ENCODE measurements at places on chromosomes 7 and 10. TPM values are rescaled to one million over a fixed set of nuclear protein-coding genes. Genes with fewer than 3 reads are reported as not detected.

Gene FOXI2
- total RNA-seq = not detected

Gene PLEKHS1
- total RNA-seq = not detected

Gene CTTNBP2
- total RNA-seq = 1.0 TPM

Gene ZCCHC24
- total RNA-seq = 40.7 TPM

Gene NUPR2
- total RNA-seq = not detected

Gene GTF2IRD1
- total RNA-seq = 21.9 TPM

Gene FAM237B
- not detected for total RNA-seq

Gene CFAP58
- 0.26 TPM for total RNA-seq

Gene VOPP1
- 64.8 TPM for total RNA-seq

Gene NME8
- not detected for total RNA-seq

Gene SPDYE11
- total RNA-seq = not detected

Gene PAX4
- not detected for total RNA-seq

Gene OR13A1
- total RNA-seq = 0.04 TPM

Gene STEAP2
- 4.7 TPM for total RNA-seq

Gene PLCE1
- total RNA-seq = 11.4 TPM

GRCh38 chr10:123551259-123551658 is 114.9 kb upstream of the GPR26 start:
- DNase-seq = no peak

DNA sequence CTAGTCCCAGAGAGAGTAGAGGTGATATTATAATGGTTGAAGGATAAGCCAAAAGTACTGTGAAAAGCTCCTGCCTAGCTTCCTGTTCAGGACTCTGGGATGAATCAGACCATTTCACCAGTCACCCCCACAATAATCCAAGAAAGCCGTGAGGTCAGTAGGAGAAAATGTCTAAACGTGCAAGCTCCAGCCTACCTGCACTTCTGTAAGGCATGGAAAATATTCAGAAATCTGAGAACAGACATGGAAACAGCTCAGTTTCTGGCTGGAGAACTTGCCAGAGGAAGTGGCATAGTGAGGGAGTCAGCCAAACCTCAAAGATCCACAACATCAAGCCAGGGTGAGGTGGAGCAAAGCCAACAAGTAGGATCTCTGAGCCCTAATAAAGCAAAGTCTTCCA is 58.2 kb downstream of the ELAPOR2 start:
- peak; percentile 54 for DNase-seq

GRCh38 chr10:36232935-36233334 is 590.8 kb upstream of the FZD8 start:
- no peak for DNase-seq

GRCh38 chr7:157657741-157658740 is 321.2 kb downstream of the DNAJB6 start:
- no peak for DNase-seq

DNA sequence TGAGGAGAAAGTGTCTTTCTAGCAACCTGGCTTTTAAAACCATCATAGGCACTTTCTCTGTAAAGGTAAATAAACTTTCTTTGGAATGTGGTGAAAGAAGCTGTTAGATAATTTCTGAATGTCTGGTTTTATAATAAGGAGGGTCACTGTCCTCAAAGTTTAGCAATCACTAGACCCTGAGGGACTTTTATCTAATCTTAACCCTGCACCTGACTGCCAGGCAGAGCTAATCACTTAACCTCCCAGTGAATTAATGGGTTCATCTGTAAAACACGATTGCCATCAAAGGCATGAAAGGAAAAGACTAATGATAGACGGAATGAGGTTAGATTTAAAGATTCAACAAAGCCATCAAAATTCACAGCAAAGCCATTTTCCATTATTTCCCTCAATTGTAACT is 553.8 kb downstream of the GRM8 start:
- no peak for DNase-seq

- DNase-seq = no peak
These were observed 438.2 kb downstream of the PAXIP1 start for GRCh38 chr7:154564676-154565075.

DNA sequence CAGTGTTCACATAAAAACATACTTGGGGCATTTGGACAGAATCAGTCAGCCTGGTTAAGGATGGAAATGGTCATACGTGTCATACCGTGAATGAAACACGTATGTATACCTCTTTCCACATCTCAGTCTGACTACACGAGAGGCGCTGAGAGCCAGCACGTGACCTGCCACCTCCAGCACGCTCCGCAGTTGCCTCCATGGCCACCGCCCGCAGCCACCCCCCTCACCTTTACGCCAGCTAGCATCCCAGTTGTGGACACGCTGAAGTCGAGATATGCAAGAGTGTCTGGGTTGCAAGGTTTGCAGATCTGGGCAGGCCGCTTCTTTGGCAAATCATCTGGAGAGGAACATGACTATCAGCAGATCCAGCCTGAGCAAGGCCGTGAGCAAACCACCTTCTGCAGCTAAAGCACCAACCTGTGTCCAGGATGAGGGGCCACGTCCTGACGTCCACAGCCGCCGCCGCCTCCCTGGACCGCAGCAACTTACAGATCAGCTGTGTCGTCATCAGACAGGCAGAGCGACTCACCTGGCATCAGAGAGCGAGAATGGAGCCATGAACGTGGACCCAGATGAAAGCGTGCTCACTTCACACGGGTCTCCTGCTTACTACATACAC is 209.4 kb downstream of the ZMYND11 start:
- no peak for DNase-seq

DNA sequence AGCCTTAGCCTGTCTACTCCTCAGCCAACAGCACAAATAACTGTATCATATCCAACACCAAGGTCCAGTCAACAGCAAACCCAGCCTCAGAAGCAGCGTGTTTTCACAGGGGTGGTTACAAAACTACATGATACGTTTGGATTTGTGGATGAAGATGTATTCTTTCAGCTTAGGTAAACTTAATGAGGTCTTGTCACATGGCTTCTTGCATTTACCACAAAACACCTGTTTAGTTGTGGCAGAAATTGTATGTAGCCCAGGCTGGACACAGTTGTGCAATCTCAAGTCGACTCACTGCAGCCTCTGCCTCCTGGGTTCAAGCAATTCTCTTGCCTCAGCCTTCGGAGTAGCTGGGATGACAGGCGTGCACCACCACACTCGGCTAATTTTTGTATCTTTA is 21.4 kb downstream of the CCAR1 start:
- no peak for DNase-seq

GRCh38 chr7:36871863-36872262 is 147.6 kb upstream of the AOAH start:
- no peak for DNase-seq

GRCh38 chr7:108038986-108039385 is 36.0 kb upstream of the LAMB1 start:
- DNase-seq = no peak

- no peak for DNase-seq
These were observed 104.9 kb upstream of the LEP start for GRCh38 chr7:128136215-128136597.

DNA sequence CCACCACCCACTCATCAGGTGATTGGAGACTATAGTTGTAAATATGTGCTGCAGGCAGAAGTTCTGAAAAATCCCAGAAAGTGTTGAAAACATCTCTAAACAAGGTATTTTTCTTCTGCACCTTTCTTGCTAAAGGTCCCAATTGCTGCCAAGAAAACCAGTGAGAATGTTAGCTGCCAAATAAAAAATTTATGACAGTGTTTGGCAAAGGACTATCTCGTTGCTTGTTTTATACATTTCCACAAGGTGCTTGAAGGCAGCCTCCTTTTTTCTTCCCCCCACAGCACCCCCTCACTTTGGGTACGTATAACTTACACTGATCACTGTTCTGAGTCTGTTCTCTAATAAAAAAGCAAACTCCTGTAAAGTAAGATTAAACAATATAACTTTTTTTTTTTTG is 158.6 kb upstream of the TCF7L2 start:
- DNase-seq = no peak

GRCh38 chr7:32762925-32763293 is 128.7 kb downstream of the KBTBD2 start:
- DNase-seq = no peak

- no peak for DNase-seq
These were observed 54.7 kb upstream of the CHST3 start for GRCh38 chr10:71909399-71910083.

GRCh38 chr10:86857128-86857721 is 100.2 kb downstream of the MMRN2 start:
- peak; percentile 23 for DNase-seq

DNA sequence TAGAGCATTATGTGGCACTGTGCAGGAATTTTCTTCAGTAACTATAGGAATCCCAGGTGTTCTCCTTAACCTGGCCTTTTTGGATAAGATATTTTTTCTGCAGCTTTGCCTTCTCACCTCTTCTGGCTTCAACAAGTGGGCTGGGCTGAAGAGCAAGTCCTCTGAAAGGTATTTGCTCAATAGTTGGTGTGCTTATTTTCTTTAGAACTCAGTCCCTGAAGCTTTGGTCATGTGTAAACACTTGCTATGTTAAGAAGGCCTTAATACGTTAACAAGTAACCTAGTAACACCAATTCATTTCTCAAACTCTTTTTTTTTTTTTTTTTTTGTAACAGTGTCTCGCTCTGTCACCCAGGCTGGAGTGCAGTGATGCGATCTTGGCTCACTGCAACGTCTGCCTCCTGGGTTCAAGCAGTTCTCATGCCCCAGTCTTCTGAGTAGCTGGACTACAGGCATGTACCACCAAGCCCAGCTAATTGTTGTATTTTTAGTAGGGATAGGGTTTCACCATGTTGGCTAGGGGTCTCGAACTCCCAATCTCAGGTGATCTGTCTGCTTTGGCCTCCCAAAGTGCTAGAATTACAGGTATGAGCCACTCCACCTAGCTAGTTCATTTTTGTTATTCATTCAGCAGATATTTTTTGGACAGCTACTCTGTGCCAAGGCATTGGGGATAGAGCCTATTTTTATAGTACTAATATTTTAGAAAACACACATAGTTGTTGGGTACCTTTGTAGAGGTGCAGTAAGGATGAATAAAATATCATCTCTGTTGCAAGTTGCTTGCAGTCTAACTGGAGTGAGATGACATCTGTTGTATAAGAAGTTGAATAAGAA is 164.6 kb downstream of the SND1 start:
- no peak for DNase-seq

DNA sequence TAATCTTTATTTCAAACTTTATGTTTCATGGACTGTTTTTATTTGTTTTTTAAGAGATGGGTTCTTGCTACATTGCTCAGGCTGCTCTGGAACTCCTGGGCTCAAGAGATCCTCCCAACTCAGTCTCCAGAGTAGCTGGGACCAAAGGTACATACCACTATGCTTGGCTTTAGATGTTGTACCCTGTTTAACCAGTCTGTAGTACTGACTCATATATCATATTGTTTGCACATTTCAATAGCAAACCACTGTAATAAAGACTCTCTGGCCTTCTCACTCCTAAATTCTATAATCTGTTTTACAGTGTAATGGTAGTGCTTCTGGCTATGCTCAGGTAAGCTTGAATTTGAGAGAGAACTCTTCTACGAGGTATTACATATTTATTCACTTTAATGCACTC is 413.6 kb upstream of the PCDH15 start:
- DNase-seq = peak; percentile 54

GRCh38 chr7:137862358-137862757 is 15.6 kb upstream of the DGKI start:
- DNase-seq = no peak

- DNase-seq = no peak
These were observed 11.0 kb downstream of the CYREN start for GRCh38 chr7:135159359-135160085.

GRCh38 chr7:105396566-105396965 is 7.8 kb upstream of the SRPK2 start:
- no peak for DNase-seq

GRCh38 chr10:35372329-35372728 is 36.0 kb downstream of the CCNY start:
- DNase-seq = peak; percentile 100

DNA sequence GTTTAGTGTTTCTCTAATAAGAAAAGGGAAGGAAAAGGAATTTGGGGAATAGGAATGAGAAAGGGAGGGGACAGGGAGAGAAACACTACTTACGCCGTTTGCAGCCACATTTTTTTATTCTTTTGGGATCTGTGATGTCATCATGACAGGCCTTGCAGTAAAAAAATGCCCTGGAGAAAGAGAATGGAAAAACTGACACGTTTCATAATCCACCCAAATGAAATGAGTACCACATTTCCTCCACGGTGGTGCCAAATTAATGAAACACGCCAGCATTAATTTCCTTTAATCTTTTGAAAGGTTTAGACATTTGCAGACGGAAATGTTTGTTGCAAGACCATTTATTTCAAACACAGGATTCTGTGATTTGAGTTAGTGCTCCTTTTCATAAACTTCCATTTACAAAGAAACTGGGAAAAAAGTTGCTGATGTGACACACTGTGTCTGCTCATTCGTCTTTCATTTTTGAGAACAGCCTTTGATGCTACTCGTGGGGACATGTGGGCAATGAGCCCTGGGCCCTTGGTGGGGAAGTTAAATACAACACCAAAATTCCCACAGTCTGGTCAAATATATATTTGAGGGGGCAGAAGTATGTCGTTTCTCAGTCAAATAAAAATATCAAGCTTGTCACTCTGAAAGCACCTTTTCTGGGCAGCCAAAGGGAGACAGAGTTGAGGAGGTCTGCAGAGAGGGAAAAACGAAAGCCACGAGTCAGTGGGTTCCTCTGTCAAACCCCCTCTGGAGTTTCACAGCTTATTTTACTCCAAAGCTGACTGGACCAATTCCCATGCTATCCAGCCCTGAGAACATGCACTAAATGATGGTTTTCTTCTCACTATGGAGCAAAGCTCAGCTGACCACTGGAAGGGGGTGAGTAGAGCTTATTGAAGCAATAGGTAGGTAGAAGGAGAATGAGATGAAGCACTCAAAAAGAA is 625.5 kb downstream of the KCNMA1 start:
- DNase-seq = no peak

- DNase-seq = no peak
These were observed 24.8 kb upstream of the MKI67 start for GRCh38 chr10:128151031-128151430.

DNA sequence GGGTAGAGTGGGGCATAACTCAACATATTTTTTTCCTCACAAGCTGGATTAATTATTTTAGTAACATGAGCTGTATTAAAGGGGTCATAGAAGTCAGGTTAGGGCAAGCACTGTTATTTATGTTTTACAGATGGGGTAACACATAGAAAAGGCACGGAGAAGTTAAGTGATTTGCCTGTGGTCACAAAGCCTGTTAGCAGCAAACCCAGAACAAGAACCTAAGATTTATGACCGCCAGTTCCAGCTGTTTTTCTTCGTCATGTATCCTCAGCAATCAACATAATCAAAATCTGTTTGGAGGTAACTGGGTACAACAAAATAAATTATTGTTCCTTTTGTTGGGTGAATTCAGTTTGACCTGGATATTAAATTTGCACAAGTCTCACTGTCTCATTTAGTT is 57.2 kb upstream of the BET1 start:
- DNase-seq = no peak

DNA sequence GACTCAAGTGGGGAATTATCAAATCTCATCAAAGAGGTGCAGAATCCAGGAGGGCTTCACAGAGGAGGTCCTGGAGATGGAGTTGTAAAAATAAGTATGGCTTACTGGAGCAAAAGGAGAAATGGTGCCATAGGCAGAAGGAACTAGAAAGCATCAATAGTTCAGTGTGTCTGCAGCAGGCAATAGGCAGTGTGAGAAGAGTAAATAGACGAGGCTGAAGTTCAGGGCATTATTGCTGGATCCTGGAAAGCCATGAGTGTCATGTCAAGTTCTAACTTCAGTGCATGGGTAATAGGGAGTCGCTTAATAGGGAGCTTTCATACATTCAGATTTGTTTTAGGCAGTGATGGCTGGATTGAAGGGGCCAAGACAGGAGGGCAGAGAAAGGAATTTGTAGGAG is 39.3 kb downstream of the CYP26A1 start:
- no peak for DNase-seq

- DNase-seq = no peak
These were observed 53.3 kb downstream of the NT5C2 start for GRCh38 chr10:103139803-103140202.

- DNase-seq = no peak
These were observed 356.9 kb upstream of the PRKCQ start for GRCh38 chr10:6936931-6937330.

All from PC-3 (cell line).